ENCODE measurements at places on chromosomes 12 and 14.

DNA sequence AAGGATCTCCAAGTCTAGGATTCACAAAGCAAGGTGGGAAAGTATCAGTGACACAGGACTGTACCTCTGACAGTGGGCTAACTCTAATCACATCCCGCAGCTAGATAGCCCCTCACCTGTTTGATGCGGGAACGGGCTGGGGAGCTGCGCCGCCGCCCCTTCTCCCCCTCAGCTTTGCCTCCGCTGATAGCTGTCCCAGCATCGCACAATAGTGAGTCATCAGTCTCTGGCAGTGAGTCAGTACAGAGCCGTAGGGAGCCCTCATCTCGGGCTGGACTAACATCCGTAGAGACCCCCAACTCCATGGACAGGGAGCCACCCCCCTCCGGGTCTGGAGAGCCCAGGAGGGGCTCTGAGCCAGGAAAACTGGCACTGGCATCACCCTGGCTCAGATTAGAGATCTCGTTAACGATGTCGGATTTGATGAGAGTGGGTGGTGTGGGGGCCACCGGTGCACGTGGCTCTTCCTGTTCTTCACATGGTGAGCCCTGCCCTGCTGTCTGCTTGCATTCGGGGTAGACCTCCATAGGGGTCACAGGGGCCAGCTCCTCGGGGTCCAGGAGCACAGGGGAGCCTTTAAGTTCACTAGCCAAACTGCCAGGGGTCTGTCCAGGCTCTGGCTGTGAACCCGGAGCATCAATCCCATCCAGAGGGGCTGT is 10.9 kb downstream of the KMT2D start:
- no peak for DNase-seq

- no peak for DNase-seq
These were observed 38.0 kb upstream of the RIN3 start for GRCh38 chr14:92475451-92476187.

GRCh38 chr12:5648692-5649359 is 216.9 kb downstream of the NTF3 start:
- no peak for DNase-seq

DNA sequence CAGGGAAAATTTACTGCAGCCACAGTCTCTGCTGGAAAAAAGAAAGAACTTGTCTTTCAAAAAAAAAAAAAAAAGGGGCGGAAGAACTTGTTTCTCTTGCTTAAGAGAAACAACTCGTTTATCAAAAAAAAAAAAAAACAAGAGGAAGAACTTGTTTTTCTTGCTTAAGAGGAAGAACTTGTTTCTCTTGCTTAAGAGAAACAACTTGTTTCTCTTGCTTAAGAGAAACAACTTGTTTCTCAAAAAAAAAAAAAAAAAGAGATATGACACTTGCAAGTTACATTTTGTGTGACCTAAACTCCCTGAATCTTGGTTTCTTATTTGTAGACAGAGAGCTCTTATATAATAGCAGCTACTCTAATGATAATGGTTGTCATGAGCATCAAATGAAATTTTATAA is 44.7 kb upstream of the USP15 start:
- no peak for DNase-seq

- DNase-seq = no peak
These were observed 44.5 kb downstream of the CHGA start for GRCh38 chr14:92967346-92967926.

DNA sequence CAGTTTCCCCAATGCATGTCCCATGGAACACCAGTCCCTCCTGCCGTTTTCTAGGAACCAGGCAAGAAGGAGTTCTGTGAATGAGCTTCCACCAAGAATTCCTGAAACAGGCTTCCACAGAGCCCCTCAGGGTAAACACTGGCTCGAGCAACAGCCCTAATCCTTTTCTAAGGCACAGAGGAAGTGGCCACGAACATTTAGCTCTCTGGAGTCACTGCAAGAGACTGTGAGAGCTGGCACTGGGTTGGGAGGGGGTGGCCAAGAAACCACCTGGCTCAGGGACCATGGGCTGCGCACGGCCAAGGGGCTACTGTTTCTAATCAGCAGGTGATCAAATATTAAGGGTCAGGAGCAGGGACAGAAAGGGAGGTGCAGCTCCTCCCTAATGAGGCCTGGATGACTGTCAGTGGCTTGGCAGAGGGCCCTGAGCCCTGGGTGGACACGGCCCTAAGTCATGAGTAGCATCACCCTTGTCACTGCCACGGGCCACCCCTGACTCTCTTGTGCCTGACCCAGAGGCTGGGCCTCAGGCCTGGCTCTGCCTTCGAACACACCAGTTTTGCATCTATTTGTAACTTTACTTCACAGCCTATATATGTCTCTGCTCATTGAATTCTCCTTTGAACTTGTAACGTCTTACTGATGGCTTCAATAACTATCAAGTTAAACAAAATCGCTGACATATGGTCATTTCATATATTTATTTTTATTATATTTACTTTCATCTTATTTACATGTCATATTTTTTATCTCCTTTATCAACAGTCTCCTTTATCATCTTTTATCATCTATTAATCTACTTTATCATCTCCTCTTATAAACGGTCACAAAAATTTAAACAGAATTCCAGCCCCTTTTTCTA is 154.0 kb downstream of the DICER1 start:
- DNase-seq = no peak

DNA sequence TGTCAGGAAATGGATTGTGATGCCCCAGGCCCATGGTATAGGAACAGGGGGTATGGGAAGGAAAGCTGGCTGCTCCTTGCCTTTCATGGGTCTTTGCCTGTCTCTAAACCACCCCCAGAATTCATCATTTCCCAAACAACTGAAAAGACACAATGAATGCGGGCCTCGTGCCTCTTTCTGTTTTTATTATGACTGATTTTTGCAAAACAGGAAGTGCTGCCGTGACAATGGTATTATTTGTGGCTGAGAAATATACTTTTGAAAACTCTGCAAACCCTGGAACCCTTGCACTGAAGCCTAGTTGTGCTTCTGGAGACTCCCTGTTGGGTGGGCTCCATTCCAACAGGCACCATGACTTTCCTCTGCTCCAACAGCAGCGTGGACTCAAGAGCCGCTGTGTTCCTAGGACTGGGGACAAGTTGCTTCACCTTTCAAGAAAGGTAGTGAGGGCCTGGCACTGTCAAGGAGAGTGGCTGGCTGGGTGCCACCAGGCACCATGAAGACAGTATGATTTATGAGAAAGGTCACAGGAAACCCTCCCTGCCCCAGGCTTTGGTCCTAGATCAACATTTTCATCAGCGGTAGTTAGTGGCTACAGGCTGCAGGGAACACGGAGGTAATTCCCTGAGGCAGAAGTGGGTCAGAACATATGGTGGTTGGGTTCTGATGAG is 4.8 kb upstream of the DGLUCY start:
- DNase-seq = no peak

GRCh38 chr12:29690728-29691127 is 93.0 kb downstream of the TMTC1 start:
- DNase-seq = no peak

GRCh38 chr12:12404297-12404696 is 47.4 kb downstream of the BORCS5 start:
- no peak for DNase-seq

DNA sequence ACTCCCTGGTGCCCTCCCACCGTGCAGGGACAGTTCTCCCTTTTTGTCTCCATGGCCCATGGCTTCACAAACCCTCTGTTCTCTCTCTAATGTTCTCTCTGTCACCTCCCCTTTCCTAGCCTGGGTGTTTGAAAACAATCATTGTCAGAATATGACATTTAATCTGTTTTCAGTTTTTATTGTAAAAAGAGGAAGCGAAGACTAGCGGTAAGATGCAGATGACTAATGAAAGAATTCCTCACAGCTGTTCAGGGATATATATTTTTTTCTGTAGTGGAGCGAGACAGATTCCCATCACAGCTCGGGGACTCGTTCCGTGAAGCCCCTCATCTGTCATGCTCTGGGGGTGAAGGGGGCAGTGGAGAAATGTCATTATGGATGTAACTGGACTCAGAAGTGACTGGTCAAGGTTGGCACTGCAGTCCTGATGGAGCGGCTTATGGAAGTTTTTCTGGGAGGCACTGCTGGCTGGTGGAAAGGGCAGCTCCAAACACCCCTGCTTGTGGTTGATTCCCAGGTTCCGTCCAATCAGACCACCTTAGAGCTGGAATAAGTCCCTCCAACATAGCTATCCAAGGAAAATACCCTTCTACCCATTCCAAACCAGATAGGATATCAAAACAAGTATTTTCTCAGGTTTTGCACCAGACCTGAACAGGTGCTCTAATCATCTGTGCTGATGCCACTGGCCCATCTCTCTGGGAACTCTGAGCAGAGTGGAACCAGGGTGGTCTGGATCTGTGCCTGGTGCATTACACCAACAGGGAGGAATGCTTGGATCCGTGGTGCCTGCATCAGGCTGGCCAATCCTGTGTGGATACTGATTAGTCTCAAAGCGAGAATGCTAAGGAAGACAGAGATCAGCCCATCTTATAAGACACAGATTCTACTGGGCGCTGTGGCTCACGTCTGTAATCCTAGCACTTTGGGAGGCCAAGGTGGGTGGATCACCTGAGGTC is 84.7 kb downstream of the GPATCH2L start:
- DNase-seq = no peak

DNA sequence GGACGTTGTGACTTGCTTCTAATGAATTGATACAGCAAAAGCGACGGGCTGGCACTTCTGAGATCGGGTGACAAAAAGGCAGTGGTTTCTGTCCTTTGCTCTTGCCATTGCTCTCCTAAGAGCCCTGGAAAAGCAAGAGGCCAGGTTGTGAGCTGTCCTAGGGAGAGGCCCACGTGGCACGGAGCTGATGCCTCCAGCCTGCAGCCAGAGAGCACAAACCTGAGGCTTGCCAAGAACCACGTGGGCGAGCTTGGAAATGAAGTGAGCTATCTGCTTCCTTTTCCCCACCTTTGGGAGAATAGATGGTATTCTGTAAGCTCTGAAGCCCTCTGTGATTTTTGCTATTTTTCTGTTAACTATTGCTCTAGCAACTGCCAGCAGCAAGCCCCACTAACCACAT is 26.4 kb upstream of the NOS1 start:
- no peak for DNase-seq

- DNase-seq = no peak
These were observed 462.5 kb downstream of the NAV3 start for GRCh38 chr12:78293059-78293686.

DNA sequence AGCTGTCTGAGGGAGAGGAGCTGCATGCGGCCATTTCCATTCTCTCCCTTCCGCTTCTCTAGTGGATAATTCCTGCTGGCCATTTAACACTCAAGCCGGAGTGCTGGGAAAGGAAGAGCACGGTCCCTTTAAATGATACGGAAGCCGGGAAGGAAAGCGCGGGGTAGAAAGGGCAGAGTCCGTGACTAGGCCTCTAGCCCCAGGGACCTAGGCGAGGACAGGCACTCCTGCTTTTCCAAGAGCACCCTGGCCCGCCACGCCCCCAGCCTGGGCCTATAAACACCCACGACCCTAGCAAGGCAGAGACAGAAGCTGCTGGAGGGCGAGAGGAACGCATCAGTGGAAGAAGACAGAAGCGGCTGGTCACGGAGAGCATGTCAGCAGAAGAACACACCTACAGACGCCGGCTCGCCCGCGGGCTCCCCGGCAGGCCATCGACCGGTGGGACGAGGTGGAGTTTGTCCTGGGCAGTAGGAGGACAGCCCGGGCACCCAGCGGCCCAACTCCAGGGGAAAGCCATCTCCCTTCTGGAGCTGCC is 1206.6 kb upstream of the TMEM132C start:
- no peak for DNase-seq

DNA sequence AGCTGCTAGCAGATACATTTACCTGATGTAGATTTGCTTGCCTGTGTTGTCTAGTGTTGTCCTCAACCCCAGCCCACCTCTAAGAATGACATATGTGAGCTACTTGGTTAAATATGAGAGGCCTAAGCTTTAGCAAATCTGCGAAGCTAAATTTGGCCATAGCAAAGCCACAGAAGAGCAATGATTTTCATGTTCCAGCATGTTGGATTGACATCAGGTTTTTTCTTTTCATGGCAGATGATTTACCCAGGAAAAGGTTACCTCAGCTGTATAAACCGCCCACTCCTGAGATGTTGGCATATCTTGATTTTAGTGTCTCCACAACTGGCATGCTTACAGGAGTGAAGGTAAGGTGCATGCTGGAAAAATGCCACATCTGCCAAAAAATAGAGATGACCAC is 36.4 kb upstream of the ATF1 start:
- DNase-seq = no peak

DNA sequence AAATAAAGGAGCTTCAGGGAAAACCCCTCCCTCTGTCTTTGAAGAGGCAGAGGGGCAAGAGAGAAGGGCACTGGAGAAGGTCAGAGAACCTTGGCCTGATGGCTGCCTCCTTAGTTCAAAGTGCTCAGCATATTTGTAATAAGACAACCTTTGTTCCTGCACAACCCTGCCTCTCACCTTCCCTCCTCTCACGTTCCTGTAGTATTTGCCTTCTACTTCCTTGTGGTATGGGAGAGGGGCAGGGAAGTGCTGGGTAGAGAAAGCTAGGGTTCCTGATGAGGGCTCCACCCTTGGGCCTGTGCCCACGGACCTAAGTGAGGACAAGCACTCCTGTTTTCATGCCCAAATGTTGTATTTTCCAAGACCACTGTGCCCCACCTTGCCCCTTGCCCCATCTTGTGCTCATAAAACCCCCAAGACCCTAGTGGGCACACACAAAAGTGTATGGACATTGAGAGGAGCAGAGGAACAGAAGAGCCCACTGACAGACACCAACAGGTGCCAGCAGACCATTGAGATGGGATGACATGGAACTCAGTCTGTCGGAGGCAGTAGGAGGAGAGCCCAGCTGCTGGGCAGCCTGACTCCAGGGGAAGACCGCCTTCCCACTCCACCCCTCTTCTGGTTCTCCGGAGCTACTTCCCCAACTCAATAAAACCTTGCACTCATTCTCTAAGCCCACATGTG is 261.5 kb upstream of the CCDC196 start:
- no peak for DNase-seq

- DNase-seq = no peak
These were observed 69.7 kb upstream of the PLEKHG3 start for GRCh38 chr14:64634558-64634957.

DNA sequence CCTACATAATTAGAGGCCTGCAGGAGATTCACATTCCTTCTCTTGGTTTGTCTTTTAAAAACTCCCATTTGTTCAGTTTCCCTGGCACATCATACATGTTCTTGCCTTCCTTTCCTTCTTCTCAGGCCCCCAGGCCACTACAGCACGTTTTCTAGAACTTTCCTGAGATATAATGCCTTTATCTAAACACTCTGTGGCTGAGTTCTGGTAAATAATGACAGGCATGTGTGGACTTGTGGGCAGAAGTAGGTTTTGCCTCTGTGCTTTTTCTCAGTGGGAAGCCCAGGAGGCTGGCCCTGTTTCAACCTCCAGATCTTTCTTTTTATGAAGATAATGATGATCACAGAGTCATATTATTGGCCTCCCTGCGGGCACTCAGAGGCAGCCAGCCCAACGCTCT is 117.2 kb downstream of the TMX1 start:
- DNase-seq = no peak

GRCh38 chr14:104099096-104100041 is 13.9 kb downstream of the ASPG start:
- no peak for DNase-seq

DNA sequence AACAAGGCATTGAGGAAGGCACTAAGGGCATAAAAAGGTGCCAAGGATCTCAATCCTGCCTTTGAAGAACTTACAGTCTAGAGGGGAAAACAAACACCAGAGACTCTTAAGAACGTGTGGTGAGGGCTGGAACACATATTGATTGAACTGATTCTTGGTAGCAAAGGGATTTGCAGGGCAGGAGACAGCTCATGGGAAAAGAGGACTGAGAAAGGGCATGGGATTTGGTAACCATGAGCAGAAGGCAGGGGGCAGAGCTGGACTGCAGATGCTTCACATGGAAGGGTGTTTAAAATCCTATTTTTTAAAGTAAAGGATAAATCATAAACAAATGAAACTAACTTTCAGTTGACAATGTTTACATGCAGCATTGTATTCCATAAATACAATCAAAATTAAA is 203.1 kb downstream of the ITPR2 start:
- DNase-seq = no peak

Measured in T-helper 2 cell (primary cell).